ENCODE measurements at places on chromosomes 16 and 17. TPM values are rescaled to one million over a fixed set of nuclear protein-coding genes. Genes with fewer than 3 reads are reported as not detected.

The PRCD gene
- 0.36 TPM for total RNA-seq

The RAMP2 gene
- total RNA-seq, result 16.3 TPM

The CALB2 gene
- 2.4 TPM for total RNA-seq

The C1QTNF8 gene
- not detected for total RNA-seq

The ADAP2 gene
- 12.3 TPM for total RNA-seq

The TBC1D3G gene
- total RNA-seq, result not detected

The C17orf50 gene
- total RNA-seq, result 15.8 TPM

The ERBB2 gene
- total RNA-seq, result 172 TPM

The ICAM2 gene
- total RNA-seq, result 7.3 TPM

The NLRC5 gene
- total RNA-seq, result 9.5 TPM

The BAHCC1 gene
- total RNA-seq, result 11.4 TPM

The LITAF gene
- 137 TPM for total RNA-seq

The ZNF232 gene
- 14.3 TPM for total RNA-seq

The FAHD1 gene
- total RNA-seq, result 45.5 TPM

The COQ7 gene
- total RNA-seq, result 32.4 TPM

The KRTAP2-2 gene
- total RNA-seq, result not detected

The ABCA5 gene
- total RNA-seq, result 31.3 TPM
